ENCODE measurements at places on chromosomes 7 and 10.

DNA sequence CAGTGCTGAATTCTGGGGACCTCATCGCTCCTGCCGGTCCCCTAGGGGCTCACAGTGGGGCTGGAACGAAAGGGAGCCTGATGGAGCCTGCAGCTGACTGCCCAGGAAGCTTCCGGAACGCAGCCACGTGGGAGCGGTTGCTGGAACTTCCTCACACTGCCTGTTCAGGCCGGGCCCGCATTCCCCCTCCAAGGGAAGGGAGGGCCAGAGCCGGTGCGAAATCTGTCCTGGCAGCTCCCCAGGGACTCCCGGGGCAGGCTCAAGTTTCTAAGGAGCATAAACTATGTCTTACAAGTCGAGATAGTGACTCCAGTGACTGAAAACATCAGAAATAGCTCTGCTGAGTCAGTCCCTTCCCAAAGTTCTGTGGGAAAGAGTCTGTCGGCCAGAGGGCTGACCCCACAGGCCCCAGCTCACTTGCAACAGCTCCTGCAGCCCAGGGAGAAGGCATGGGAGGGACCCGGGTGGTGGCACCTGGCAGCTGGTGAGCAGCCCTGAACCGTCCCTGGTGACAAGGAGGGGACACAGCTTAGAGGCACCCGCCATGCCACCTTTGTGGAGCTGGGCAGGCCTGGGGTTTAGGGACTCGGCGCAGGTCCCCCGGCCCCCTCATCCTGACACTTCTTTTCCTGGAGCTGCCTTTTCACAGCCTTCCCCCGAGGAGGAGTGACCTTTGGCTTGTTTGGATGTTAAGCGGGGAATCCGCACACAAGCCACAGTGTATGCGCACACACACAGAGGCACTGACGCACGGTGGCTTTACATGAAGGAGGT lies 47.6 kb downstream of the PDGFA start:
- peak; percentile 71 for DNase-seq

DNA sequence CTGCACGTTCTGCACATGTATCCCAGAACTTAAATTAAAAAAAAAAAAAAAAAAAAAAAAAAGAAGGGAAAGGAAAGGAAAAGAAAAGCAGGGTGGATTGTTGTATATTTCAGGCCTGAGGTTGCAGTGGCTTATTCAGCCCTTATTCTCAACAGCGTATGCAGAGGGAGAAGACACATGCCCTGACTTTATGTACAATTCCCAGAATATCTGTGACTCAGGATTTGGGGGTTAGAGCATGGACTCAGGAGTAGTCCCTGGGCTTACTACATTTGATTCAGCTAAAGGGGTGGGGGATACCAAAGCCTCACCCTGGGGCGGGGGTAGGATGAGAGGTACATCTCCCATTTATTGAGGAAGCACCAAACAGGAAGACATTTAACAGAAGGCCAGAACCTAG lies 137.4 kb downstream of the MYOF start:
- DNase-seq, result no peak

DNA sequence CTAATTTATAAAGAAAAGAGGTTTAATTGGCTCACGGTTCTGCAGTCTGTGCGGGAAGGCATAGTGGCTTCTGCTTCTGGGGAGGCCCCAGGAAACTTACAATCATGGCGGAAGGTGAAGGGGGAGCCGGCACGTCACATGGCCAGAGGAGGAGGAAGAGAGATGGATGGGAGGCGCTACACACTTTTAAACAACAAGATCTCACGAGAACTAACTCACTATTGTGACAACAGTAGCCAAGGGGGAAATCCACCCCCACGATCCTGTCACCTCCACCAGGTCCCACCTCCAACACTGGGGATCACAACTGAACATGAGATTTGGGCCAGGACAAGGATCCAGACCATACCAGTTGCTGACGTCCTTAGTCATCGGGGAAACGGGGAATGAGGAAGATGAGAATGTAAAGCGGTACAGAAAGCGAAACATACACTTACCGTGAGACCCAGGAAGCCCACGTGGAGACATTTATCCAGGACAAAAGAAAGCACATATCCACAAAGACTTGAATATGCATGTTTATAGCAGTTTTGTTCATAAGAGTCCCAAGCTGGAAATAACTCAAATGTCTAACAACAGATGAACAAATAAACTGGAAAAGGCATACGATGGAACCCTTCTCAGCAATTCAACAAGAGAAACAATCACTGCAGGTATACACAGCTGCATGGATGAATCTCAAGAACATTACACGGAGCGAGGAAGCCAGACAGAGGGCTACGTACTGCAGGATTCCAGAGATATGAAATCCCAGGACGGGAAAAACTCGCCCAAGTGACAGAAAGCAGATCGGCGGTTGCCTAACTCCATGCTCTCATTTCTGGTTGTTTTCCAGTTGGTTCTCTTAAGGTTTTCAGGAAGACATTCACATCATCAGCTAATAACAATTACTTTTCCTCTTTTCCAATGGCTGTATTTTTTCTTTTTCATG lies 26.2 kb upstream of the INPP5A start:
- DNase-seq, result no peak

- DNase-seq, result no peak
Observed at GRCh38 chr7:83633516-83633915, 15.4 kb downstream of the SEMA3E start.

DNA sequence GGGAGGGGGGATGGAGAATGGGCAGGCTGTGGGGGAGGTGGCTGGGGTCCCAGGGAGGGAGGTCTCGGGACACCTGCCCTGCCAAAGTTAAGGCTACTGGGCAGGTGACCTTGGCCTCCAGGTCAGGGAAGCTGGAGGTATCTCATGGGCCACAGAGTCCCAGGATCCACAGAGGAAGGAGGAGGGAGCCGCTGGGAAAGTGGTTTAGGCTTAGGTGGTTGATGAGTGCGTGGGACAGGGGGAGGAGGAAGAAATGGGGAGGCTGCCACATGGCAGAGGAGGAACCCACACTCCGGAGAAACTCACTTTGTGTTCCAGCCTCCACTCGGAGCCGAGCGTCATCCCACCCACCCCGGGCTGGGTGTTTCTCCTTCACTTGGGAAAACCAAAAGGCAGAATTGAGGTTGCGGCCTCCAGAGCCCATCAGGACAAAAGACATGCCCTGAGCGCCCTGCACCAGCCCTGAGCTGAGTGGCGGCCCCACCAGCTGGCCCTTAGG lies 46.1 kb downstream of the ASB13 start:
- no peak for DNase-seq

- peak; percentile 67 for DNase-seq
Observed at GRCh38 chr7:157961731-157962457, 625.1 kb downstream of the DNAJB6 start.
